Heart left ventricle (tissue), 16 donors: ENCODE measurements at places on chromosomes 1 and 21.

GRCh38 chr1:233627376-233627775 lies 13.5 kb downstream of the KCNK1 start:
- no peak for DNase-seq

GRCh38 chr1:224726441-224727182 lies 110.5 kb downstream of the CNIH3 start:
- DNase-seq: no peak

DNA sequence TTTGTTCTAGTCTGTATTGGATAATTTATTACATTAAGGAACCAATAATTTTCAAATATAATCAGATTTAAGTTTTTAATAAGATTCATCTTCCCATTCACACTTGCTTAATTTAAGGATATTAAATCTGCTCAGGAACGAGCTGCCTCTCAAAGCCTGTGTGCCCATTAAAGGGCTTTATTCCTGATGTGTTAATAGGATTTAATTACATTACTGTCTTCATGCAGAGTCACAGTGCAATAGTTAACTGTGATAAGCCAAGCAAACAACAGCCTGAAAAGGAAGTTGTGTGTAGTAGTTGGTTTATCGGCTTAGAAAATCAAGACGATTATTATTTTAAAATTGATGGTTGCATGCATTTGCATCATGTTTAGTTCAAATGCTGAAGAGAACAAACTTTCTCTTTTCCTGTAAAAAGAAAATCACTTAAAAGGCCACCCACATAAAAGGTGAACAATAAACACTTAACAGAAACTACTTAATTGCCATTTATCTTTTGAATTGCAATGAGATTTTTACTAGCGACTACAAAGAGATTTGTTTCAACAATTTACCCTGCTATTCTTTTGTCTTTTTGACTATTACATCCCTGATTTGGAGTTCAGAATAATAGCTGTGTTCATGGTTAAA lies 174.6 kb downstream of the RWDD3 start:
- DNase-seq: no peak

DNA sequence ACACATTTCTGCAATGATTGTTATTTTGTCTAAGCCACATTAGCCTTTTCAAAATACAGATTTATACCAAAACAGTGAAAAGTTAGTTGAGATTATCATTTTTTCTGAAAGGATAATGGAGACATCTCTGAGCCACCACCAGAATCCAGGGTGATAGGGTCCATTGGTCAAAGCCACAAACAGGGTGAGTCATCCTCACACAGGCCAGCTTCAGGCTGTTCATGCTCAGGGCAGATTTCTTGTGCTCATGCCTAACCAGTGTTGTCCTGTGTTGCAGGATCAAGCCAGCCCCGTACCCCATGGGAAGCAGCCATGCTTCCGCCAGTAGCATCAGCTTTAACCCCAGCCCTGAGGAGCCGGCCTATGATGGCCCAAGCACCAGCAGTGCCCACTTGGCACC lies 13.4 kb downstream of the ELOA start:
- no peak for DNase-seq

GRCh38 chr1:21620496-21620895 lies 48.7 kb downstream of the RAP1GAP start:
- DNase-seq: no peak

DNA sequence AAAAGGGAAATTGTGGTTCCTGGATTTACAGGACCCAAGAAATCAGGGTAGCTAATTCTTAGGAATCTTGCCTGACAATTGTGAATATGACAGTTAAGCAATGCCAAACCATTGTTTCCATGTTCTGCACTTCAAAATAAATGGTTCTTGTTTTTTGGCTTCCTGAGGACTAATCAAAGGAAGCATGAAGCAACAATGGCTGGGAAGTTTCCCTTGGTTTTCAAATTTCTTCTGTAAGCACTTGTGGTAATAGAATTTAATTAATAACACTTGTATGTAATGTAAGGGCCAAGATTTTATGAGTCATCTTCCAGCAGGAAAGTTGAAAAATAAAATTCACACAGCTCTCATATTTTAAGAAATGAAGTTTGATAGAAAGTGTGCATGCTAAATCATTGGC lies 31.7 kb downstream of the JAM2 start:
- DNase-seq: no peak

- no peak for DNase-seq
Observed at GRCh38 chr1:173342736-173343135, 134.4 kb upstream of the PRDX6 start.

DNA sequence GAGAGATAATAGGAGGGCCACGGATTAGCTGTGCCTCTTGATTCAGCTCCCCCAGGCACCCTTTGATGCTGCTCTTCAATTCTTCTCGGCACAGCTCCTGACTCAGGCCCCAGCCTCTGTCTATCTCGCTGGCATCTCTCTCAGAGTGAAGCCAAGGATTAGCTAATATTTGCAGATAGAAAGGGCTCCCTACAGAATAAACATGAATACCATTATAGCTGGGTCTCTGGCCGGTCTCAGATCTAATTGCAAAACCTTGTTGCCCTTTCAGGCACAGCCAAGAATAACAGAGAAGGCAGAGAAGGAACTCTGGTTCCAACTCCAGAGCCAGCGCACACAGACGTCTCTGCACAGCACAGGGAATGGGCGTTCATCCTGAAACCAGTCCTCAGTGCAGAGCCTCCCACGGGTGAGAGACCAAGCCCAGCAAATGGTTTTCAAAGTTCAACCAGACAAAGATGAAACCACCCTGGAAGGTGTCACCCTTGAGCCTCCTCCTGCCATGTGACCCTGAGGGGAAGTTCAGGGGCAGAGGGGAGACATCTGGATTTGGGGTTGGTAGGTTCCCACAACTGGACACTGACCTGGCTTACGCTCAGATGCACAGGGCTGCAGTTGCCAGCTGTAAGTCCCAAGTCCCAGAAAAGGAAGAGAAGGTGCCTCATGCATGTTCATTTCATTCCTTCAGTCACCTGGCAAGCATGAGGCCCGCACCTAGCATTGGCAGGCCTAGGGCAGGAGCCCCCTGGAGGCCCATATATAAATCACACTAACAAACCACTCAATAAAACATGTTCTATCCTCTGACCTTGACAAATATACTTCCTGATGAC lies 394.0 kb downstream of the NPHP4 start:
- no peak for DNase-seq

- DNase-seq: no peak
Observed at GRCh38 chr1:196002906-196003305, 605.3 kb downstream of the KCNT2 start.

GRCh38 chr1:188022661-188023060 lies 1193.9 kb downstream of the PLA2G4A start:
- DNase-seq: no peak

DNA sequence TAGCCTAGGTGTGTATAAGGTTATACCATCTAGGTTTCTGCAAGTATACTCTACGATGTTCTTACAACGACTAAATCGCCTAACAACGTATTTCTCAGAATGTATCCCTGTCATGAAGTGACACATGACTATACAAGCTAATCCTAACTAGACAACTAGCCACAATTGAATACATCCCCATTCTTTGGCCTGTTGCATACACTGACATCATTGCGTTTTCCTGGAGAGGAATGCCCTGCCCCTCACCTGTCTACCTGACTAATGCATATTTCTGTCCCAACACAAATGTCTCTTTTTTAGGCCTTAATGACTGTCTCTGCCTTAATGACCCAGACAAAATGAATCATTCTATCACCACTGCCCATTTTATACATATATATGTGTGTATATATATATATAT lies 8.5 kb upstream of the NFIA start:
- no peak for DNase-seq

DNA sequence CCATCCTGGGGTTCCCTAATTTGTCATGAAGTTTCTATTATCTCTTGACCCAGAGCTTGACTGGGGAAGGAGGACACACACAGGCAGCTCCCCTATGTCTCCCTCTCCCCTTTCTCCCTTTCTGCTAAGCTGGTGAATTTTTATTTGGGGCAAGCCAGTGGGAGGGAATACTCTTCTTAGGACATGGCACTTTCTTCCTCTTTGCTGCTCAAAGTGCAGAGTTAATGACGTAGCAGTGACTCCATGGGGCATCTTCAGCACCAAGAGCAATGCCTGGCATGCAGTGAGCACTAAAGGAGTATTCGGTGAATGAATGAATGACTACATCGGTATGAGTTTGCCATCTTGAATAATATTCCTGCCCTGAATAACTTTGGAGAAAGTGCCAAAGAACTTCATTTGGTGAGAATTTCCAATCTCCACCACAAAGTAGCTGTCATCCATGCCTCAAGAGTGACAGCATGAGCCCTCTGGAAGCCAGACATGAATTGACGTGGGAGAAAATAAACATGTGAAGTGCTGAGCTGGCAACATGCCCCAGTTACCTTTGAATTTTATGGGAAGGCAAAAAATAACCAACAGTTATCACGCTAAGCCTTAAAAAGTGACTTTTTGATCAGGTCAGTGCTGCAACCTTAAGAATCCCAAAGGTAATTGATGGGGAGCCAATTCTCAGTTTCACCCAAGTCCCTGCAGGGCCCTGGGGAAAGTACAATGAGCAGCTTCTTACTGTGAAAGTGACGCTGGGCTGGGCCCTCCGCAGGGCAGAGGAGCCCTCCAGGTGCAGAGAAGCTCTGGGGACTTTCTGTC lies 22.1 kb upstream of the ATF3 start:
- no peak for DNase-seq

DNA sequence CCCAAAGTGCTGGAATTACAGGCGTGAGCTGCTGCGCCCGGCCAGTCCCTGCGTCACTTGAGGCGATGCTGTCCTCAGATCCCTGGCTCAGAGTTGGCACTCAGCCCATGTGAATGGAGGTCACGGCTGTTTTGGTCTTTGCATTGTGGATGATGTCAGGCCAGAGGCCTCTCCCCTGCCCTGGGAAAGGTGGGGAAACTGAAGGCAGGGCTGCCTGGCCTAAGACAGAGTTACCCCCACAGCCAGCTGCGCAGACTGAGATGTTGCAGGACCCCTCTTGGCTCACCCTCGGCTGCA lies 821 bp downstream of the MASP2 start:
- no peak for DNase-seq

- DNase-seq: no peak
Observed at GRCh38 chr1:1162597-1163537, 10.8 kb upstream of the TTLL10 start.

GRCh38 chr1:67771152-67771551 lies 62.1 kb downstream of the GNG12 start:
- no peak for DNase-seq

- DNase-seq: no peak
Observed at GRCh38 chr1:55684131-55684650, 469.0 kb upstream of the USP24 start.

DNA sequence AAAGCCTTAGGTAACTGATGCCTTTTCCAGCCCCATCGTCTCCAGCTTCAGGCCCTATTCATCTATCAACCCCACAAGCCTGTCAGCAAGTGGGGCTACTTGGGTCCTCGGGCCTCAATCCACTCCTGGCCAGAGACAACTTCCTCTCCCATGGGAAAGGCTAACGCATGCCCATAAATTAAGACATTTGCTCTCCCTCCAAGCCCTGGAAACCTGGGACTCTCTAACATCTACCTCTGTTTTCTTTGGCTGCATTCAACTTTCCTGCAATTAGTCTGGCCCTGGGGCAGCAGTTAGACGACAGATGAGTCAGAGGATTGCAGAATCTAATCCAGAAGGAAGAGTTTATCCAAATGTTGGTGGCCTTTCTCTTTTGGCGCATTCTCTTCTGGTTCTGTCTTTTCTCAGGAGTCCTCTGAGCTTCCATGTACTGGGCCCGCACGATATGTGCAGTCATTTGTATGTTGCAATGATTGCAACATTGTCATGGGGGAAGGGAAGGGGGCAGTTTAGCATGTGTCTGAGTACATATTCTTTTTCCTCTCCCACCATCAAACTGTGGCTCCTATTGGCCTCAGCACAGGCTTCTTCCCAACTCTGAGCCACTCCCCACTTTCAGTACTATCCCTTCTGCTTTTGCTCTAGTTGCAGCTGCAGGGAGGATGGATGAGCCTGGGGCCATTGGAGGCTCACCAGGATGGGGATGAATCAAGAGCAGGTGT lies 54.4 kb downstream of the NAV1 start:
- peak; percentile 64 for DNase-seq

DNA sequence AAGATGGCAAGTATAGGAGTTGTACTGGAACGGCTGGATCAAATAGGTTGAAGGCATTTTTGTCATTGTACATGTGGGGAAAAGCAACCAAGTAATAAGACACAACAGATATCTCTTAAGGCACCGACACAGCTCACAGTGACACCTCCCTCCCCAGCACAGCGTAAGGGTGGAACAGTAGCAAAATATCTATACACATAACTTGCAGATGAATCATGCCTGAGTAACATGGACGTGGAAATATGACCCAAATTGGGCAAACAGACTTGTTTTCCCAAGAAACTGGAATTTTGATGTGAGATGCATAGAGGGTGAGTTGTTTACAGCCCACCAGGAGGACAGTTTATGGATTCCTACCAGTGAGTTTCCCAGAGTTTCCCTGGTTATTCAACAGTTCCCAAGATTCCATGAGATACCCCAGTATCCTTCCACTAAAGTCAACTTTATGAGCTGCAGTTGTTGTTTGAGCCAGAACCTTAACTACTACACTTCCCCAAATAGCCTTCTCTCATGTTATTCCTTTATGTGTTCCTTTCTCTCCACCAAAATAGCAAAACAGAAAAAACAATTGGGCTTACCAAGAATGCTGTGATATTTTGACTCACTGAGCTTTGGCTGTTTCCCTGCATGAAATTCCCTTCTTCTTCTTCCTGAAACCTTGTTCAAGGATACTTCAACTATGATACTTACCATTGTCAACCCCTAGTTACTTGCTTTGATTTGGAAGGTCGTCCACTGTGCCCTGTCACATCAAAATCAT lies 7.1 kb upstream of the DR1 start:
- no peak for DNase-seq

GRCh38 chr1:177585302-177586220 lies 384.3 kb downstream of the SEC16B start:
- DNase-seq: no peak

DNA sequence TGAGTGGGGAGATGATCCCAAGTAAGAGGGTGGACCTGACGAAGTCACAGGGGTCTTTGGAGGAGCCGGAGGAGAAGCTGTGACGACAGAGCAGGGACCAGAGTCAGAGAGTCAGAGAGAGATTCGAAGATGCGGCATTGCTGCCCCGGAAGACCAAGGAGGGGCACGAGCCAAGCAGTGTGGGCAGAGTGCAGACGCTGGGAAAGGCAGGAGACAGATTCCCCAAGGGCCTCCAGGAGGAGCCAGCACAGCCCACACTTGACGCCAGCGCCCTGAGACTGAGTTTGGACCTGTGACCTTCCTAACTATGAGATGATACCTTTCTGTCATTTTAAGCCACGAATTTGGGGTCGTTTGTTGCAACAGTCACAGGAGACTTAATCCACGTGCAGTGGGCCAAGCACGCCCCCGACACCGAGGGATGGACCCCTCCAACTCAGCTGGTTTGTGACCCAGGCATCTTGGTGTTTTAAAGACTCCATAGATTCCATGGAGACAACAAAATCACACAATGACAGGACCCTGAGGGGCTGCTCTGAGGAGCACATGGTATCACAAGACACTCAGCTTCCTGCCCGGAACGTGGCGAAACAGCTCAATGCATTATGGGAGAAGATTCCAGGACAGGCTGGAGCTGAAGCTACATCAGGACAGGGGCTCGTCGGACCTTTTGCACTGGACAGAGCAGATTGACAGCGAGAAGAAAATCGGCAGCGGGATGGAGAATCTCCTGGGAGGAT lies 11.0 kb upstream of the TFF1 start:
- no peak for DNase-seq
